ENCODE measurements at places on chromosomes 6 and 20.

DNA sequence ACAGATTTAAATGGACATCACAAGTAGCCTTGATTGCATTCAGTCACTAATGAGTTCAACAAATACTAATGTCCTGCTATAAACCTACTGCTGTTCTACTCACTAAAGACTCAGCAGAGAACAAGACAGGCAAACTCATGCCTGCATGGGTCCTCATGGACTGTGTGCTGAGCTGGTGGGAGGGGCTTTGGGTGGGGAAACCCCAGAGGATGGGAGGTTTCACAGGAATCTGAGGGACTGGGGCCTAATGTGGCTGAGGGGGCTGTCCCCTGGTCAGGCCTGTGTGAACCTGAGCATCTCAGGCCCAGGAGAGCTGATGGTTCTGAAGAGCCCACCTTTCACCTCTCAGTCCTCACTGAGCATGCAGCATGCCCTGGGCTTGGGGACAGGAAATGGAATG, 1.4 kb downstream of the CST8 start:
- no peak for DNase-seq

- DNase-seq: no peak
Measured at GRCh38 chr6:155213611-155214372, 50.0 kb upstream of the CLDN20 start.

DNA sequence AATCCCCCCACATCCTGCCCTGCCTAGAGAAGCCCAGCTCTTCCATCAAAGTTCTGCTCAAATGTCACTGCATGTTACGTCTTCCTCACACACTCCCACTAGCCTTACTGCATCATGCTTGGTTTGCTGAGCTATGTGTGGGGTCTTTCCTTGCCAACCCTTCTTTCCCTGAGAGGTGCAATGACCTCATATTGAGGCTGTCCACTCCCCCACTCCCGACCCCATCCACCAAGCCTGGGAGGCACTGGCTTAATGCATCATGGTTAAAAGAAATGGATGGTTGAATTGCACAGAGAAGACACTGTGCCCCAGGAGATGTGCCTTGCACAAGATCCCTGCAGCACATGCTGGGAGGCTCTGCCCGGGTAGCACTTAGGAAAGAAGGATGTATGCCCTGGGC, 7.7 kb upstream of the IRF4 start:
- DNase-seq: no peak

- no peak for DNase-seq
Measured at GRCh38 chr6:37139230-37139962, 30.6 kb upstream of the PIM1 start.

- no peak for DNase-seq
Measured at GRCh38 chr20:9160331-9160730, 91.4 kb downstream of the PLCB4 start.

GRCh38 chr6:47804821-47805220, 23.0 kb downstream of the OPN5 start:
- DNase-seq: no peak

DNA sequence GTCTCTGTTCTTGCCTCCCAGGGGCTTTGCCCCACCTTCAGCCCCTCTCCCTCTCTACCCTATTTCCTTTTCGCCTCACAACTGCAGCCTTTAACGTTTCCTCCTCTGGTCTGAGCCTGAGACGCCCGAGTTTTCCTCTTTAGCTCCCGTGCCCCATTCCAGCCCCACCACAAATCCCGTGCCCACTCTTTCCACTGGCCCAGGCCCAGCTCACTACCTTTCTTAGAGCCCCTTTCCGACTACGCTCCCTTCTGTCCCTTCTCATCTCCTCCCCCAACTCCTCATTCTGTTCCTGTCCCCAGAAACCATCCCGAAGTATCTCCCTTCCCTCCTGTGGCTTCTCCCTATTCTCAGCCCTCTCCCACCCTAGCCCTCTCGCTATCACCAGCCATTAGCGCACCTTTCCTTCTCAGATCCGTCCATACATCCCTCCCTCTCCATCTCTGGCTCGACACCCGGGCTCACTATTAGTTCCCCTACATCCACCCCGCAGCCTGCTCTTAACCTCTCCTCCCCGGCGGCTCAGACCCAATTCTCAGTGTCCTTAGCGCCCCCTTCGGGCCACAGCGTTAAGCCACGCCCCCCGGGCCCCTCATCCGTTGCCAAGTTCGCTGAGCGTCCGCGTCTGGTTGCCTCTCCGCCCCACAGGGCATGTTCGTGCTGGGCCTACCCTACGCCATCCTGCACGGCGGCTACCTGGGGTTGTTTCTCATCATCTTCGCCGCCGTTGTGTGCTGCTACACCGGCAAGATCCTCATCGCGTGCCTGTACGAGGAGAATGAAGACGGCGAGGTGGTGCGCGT, 2.7 kb downstream of the SLC32A1 start:
- no peak for DNase-seq

DNA sequence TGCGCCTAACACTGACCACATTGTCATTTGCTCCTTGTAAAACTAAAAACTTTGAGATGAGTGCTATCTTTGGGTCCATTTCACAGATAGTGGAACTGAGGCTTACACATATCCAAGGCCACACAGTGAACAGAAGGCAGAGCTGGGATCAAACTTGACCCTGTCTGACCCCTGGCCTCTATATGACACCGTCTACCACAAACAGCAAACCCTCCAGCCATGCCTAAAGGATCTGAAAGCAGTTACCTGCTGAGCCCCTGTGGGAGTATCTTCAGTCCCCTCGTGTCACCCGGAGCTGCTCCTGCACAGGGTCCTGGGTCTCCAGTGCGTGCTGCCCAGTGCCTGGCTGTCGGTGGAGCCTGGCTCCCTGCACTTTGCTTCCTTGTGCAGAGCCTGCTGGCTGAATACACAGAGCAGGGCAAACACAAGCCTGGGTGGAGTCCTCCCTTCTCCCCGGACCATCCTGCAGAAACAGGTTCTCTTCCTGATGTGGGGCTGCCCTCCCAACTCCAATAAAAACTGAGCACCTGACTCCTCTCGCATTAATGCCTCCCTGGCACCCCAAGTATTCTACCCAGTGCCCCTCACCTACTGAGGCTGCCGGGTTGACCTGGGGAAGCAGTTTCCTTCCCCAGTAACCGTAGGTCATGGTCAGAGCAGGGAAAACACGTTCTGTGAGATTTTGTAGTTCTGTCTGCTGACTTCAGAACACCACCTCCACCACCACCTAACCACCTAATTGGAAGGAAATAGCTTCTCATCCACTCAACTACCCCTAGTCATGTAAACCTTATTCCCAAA, at the start of gene BCAS1:
TSS of gene BCAS1 (minus strand) at position 408 of the 801 bp plus-strand sequence. CDS start 11,876 bp downstream, outside the sequence.
- DNase-seq: no peak

DNA sequence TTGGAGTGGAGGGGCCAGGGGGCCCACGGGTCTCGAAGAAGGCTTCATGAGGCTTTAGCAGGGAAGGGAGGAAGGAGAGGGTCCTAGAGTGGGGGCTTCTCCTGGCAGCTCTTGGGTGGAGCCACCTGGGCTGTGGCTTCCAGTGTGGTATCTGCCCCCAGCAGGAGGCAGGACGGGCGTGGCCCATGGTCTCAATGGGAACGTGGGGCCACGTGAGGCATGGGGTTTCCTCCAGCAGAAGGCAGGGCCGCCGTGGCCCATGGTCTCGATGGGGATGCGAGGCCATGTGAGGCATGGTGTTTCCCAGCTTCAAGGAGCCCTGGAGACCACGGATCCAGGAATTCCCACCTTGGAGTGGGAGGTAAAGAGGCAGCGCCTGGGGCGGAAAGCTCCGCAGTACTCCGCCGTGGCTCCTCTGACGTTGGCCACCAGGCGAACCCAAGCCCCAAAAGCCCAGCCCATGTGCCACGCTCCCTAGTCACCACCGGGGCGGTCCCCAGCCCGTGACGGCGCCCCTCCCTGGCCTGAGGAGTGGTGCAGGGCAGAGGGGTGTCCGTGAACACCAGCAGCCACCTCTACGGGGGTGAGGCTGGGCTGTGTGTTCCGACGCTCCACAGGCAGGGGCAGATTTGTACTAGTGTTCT, 62.0 kb upstream of the GATA5 start:
- DNase-seq: no peak

GRCh38 chr20:48594533-48594932, 233.3 kb downstream of the PREX1 start:
- no peak for DNase-seq

GRCh38 chr6:132143258-132143657, 192.1 kb upstream of the CCN2 start:
- no peak for DNase-seq

DNA sequence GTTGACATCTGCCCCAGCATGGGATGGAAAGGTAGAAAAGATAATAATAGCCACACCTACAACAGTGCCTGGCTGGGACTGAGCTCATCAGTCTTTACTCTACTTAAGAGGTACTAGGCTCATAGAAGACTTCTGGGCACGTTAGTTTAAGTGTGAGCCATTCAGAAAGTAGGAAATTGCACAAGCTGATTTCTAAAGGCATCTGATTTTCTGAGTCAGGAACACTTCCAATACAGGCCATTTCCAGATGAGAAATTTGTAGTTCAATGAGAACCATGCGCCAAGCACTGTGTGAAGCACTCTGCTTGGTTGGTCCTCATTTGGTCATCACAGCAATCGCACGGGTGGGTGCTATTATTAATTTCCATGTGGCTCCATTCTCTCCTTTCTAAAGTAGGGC, 42.3 kb downstream of the MOCS1 start:
- peak; percentile 23 for DNase-seq

- DNase-seq: no peak
Measured at GRCh38 chr6:10412461-10413261, 2.2 kb downstream of the TFAP2A start.

- DNase-seq: no peak
Measured at GRCh38 chr6:5067305-5067704, 17.8 kb upstream of the PPP1R3G start.

DNA sequence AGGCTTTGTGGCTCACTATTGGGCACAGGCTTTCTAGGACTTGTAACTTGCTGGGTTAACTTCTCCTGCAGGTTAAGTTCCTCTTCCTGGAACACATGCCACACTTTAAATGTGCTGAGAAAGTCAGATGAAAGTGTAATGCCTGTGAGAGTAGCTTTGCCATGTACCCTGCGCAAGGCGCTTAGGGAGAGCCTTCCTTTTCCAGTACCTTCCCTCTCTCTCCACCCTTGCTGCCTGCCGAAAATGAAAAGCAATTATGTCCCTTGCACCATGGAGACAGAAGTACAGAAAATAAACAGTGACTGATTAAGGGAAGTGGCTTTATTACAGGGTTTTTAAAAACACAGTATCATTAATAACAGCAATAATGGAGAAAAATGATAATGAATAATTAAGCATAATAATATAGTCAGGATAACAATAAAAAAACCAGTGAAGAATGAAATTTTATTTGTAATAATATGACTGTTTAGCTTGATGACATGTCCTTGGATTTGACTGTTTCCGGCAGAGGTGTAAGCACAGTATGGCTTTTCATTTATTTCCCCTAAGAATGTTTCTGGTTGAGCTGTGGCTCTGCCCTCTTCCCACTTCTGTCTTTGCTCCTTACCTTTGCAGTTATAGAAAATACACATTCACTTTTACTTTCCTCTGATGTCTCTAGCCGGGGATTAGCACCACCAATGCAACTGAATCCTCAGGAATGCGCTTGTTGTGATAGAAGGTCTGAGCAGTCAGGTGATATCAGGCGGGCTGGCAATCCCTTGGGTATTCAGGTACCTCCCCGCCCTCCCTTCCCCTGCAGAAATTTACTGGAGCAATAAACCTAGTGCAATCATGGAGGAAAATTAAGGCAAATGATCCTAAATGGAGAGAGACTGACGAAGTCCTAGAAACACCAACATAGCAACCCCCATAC, 472.3 kb upstream of the CITED2 start:
- no peak for DNase-seq

- DNase-seq: no peak
Measured at GRCh38 chr6:152223636-152224035, 413.5 kb downstream of the SYNE1 start.

GRCh38 chr6:105746509-105746908, 339.6 kb upstream of the PRDM1 start:
- DNase-seq: no peak

GRCh38 chr6:160810238-160810637, 108.2 kb downstream of the PLG start:
- no peak for DNase-seq

DNA sequence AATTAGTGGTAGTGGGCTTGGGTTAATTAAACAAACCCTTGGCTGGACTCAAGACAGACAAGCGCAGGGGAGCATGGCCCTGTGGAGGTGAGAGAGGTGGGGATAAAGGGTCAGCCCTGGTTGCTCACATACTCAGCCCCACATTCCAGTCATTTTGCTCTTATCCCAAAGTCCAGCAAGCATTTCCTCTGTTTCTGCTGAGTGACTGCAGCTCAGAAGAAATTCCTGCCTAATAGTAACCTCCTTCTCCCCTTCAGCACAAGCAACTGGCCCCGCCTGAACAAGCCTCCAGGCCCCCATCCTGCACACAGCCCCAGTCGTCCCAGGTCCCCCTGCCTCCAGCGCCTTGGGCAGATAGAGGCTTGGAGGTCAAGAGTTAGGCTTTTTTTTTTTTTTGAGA, 3.6 kb upstream of the TFEB start:
- DNase-seq: no peak

- DNase-seq: no peak
Measured at GRCh38 chr20:38649275-38649891, 47.8 kb downstream of the ARHGAP40 start.

DNA sequence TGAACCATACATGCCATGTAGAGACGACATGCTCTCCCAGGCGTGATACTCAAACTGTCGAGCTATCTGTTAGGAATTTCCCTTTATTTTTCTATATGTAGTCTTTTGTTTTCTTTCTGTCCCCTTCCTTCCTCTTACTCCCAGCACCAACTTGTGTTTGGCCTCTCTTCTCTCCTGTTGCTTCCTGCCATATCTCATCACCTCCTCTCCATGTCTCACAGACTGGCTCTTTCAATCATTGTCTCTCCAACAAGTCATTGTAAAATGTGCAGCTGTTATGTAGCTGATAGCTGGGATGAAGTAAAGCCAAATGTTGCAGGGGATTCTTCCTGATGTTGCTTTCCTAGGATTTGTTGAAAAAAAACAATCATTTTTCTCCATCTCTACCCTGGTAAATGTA, 234.5 kb downstream of the TMEM242 start:
- DNase-seq: no peak

- no peak for DNase-seq
Measured at GRCh38 chr6:68333442-68333841, 301.6 kb upstream of the ADGRB3 start.

DNA sequence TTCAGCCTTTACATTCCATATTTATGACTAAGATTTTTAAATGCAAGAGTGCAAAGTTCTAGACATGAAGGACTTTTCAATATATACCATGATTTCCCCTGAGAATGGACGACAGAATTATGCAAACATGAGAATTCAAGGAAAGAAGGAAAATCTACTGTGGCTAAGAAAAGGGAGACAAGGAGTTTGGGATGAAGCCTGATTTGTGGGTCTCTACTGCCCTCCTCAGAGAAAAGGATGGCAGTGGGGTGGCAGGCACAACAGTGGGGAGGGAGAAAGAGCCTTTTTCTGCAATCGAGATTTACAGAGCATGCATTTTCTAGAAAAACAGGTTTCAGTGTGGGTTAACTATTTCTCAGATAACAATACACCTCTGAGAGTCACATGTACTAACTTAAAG, 466.9 kb upstream of the NRSN1 start:
- no peak for DNase-seq
